ENCODE measurements at places on chromosomes 3 and 15. TPM values are rescaled to one million over a fixed set of nuclear protein-coding genes. Genes with fewer than 3 reads are reported as not detected.

Gene ISLR2
- 1.4 TPM for total RNA-seq

Gene SHC4
- 2.0 TPM for total RNA-seq

Gene DGKG
- 1.8 TPM for total RNA-seq

Gene SYNM
- total RNA-seq = 43.8 TPM

Gene TMEM40
- 6.4 TPM for total RNA-seq

Gene NOX5
- 0.09 TPM for total RNA-seq

Gene CCR8
- not detected for total RNA-seq

Gene STX19
- 0.04 TPM for total RNA-seq

Gene SRP14
- 148 TPM for total RNA-seq

Gene GOLGA8S
- 0.18 TPM for total RNA-seq

Gene PLCB2
- 4.8 TPM for total RNA-seq

Gene TMEM266
- total RNA-seq = 0.13 TPM

Gene CCDC66
- total RNA-seq = 22.7 TPM

Gene TGM5
- total RNA-seq = 0.13 TPM

Gene DUOX2
- total RNA-seq = 0.04 TPM

Gene ANKRD34C
- under 0.01 TPM for total RNA-seq

Gene RFT1
- total RNA-seq = 8.2 TPM

Gene SLC22A13
- 0.22 TPM for total RNA-seq

Gene HRG
- total RNA-seq = 0.04 TPM

Gene VGLL3
- 21.2 TPM for total RNA-seq

Gene EIF4A2
- total RNA-seq = 593 TPM

Gene MAGI1
- 14.1 TPM for total RNA-seq

Gene FOXL2NB
- total RNA-seq = not detected

Gene ZNF860
- 0.62 TPM for total RNA-seq

Gene GPR15
- total RNA-seq = not detected

Gene RHOV
- 0.13 TPM for total RNA-seq

Gene PPP1R14D
- total RNA-seq = not detected

Gene P2RY13
- total RNA-seq = 0.75 TPM

Gene FANCD2OS
- not detected for total RNA-seq

Gene RASL12
- 15.2 TPM for total RNA-seq

Gene ADCY5
- 1.8 TPM for total RNA-seq

Gene STAB1
- total RNA-seq = 58.4 TPM
